ENCODE measurements at places on chromosomes 3 and 15.

- DNase-seq = no peak
Observed at GRCh38 chr15:59011262-59011952, 23.9 kb downstream of the RNF111 start.

DNA sequence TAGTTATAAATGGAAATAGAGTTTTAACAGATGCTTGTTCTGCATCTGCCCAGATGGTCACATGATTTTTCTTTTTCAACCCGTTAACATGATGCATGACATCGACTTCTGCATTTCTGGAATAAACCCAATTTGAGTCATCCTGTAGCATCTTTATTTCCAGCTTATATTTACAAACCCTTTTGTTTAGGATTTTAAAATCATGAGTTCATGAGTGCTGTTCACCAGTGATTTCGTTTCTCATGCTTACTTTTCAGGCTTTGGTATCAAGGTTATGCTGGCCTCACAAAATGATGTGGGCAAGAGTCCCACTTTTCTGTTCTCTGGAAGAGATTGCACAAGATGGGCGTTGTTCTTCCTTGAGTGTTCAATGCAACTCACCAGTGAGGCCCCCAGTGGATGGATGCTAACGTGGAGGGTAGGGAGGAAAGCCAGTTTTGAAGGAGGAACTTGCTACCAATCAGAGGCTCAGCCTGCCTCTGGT is 5.2 kb downstream of the HRH1 start:
- DNase-seq = peak; percentile 40

GRCh38 chr3:156317462-156318074 is 197.2 kb downstream of the KCNAB1 start:
- DNase-seq = no peak

DNA sequence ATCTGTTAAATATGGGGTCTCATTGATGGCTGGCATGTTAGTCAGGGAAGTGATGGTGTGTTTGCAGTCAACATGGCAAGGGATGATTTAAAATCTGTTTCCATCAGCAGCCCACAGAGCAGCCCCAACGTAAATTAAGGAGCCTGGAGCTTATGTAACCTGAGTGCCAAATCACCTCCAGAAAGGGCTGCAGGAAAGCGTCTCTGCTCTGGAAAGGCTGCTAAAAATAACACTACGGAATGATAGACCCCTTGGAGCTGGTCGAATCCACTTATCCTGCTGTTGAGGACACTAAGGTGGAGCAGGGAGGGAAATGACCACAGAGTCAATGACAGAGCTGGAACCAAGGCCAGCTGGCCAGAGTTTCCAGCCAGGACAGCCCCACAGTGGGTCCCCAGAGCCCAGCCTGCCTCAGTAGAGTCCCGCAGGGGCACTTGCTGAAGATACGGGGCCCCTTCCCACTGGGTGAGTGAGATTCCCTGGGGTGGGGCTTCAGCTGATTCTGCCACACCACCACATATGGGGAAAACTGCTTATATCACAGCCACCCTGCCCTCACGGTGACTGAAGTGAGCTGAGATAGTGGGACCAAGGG is 63.5 kb downstream of the EPHB1 start:
- DNase-seq = no peak

Data from colonic mucosa (tissue), 4 donors.